ENCODE measurements at places on chromosomes 16 and 17. TPM values are rescaled to one million over a fixed set of nuclear protein-coding genes. Genes with fewer than 3 reads are reported as not detected.
A peak's percentile ranks its signal among the peaks of the same experiment; 100 is the strongest.

DNA sequence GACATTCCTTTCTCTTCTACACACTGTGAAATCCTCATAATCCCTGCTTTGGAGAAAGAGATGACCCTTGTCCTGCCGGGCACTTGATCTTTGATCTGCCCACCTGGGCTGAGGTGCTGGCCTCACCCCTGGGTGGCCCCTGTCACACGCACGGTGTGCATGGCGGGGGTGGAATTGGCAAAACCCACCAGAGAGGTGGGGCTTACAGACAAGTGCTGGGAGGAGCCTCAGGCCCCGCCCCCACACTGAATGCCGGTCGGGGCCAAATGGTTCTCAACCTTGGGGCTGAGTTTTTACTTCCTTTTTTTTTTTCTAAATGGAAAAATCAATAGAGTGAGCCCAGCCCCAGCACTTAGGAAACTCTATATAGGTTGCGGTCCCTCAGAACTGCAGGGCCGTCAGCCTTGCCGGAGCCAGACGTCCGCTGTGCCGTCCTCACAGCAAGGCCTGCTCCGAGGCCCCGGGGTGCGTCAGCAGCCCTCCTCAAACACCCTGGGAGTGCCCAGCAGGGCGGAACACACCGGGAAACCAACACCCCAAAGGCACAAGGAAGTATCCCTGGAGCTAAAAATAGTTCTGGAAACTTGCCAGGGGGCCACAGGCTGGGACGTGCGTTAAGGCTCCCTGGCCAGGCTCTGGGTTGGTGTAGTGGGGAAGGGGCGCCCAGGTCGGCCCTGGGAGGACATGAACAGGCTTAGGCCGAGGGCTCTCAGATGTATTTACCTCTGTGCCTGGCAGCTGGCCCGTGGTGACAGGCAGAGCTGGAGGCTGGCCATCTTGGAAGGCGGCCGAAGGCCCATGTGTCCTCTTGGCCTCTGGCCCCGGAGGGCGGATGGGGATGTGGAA is 11.0 kb downstream of the GPRC5C start:
- DNase-seq, result peak; percentile 85

GRCh38 chr17:47981462-47981861 is 10.5 kb downstream of the CDK5RAP3 start:
- no peak for DNase-seq

DNA sequence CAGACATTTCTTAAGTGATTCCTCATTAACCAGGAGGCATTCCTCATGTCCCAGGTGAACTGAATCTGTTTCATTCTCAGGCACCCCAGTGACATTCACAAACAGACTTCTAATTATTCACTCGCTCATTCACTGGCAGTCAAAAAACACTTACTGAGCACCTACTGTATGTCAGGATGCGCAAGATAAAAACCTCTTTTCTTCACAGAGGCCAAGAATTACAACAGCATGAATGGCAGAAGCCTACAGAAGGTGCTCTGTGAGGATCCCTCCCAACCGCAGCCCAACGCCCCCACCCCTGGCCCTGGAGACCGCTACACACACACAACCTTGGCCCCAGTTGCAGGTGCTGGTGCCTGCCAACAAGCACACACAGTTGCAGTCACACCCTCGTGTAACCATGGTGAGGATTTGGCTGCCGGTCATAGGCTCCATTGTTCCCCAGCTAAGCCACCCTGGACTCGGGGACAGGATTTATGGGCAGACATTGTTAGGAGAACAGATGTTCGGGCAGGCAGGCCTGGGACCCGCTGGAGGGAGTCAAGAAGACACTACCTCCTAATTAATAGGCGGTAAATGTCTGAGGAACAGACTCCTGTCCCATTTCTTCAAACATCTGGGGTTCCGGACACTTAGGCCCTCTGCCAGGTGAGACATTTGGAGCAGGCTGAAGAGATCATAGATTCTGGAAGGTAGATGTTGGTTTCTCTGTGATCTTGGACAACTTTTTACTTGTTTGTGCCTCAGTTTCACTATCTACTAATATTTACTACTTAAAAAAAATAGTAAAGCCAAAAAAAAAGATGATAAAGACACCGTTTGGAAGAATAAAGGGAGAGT is 43.2 kb downstream of the CUEDC1 start:
- DNase-seq, result peak; percentile 96

DNA sequence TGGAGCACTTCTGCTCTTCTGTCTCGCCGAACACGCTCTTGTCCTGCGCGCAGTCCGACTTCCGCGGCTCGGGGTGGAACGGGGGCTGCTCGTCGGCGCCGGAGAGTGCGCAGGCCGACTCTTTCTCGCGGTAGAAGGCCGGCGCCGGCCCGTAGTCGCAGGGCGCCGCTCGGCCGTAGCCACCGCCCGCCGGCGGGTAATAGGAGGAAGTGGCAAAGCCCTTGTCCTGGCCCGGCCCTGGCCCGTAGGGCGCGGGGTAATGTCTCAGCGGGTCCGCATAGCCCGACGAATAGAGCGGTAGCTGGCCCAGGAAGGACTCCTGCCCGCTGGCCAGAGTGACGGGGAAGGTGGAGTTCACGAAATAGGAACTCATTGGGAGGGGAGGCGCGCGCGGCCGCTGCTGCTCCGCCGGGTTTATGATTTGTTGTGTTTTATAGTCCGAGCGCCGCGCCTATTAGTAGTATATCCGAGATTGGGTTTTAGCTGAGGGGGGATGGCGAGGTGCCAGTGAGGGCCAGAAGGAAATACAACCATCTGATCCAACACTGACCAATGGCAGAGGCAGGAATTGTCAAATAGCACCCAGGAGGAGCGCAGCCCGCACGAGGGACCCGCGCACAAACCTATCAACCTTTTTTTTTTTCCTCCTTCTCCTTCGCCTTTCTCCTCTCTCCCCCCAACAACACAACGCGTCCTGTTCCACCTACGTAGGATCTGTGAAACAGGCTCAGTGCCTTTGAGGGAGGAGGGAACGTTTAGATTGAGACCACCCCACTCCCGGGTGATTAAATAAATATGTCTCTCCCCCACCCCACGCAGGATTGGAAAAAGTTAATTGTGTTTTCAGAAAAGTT is 4.4 kb upstream of the HOXB5 start:
- DNase-seq, result peak; percentile 85

- DNase-seq, result no peak
Measured at GRCh38 chr16:67006930-67007658, 18.7 kb downstream of the CES4A start.

GRCh38 chr17:52419229-52419641 is 260.7 kb upstream of the CA10 start:
- DNase-seq, result no peak

DNA sequence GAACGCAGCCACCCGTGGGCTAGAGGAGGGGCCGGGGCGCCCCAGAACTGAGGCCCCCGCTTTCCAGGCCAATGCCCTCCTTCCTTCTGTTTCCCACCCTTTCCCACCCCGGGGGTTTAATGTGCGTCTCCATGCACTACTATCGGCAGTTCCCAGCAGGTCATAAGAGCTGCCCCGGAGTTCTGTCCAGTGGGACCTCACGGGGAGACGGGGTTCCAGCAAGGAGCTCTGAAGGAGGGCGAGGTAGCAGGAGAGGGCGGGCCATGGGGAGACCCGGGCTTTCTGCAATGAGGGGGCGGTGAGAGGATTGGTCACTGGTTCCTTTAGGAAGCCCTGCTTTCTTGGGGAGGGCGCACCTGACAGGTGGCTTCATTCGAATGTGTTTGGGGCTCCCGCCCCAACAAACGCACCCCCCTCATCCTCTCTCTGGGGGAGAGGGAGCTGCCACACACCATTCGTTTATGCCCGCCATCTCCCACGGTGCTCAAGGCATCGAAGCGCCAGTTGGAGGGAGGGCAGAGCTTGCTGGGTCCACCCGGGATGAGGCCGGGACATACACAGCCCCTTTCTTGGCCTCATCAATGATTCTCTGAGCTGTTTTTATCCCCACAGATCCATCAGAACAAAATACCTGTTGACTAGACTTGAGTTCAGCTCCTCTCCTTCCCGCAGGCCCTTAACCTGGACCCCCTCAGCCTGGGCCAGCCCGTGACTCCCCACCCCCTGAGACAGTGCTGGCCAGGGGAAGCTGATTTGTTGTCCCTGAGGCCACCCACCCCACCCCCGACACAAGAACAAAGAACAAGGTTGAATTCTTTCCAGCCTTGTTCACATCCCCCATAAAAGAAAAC is 44.1 kb downstream of the SLC7A5 start:
- DNase-seq, result no peak

GRCh38 chr17:65470783-65471182 is 90.7 kb downstream of the AXIN2 start:
- DNase-seq, result no peak

DNA sequence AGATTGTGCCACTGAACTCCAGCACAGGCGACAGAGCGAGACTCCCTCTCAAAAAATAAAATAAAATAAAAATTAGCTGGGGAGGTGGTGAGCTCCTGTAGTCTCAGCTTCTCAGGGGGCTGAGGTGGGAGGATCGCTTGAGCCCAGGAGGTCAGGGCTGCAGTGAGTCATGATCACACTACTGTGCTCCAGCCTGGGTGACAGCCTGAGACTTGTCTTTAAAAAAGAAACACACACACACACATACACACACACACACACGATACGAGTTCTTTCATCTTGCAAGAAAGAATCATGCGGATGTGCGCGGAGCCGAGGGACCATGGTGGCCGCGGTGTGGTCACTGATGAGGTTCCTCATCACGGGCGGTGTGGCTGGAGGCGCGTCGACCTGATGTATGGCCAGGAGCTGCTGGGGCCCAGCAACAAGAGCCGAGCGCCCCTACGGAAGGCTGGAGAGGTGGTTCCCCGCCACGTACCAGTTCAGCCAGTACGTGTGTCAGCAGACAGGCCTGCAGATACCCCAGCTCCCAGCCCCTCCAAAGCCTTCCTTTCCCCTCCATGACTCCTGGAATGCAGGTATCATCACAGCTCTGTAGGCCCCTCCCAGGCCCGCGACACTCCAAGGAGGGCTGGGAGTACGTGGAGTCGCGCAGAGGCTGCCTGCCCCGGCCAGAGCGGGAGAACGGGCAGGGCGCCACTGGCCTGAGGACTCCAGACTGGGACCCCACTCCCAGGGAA is 20.7 kb downstream of the NXN start:
- no peak for DNase-seq

- peak; percentile 43 for DNase-seq
Measured at GRCh38 chr16:84726669-84727467, 27.1 kb downstream of the USP10 start.

DNA sequence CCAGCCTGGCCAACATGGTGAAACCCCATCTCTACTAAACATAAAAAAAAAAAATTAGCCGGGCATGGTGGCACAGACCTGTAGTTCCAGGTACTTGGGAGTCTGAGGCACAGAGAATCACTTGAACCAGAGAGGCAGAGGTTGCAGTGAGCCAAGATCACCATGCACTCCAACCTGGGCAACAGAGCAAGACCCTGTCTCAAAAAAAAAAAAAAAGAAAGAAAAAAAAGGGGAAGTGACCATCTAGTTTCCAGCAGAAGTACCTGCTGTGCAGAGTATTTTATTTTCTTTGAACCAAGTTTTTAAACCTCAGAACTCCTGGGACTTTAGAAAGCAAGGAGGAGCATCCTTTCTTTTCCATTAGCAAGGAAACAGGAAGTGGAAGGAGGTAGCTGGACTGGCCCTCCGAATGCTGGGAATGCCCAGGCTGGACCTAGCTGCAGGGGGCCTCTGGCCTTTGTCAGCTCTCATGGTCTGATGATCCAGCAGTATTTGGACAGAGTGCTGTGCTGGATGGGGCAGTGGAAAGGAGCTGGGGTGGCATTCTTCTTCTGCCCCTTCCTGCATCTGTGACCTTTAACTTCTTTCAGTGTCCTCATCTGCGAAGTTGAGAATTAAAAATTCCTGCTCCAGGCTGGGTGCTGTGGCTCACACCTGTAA is 6.6 kb downstream of the GID4 start:
- DNase-seq, result no peak

- DNase-seq, result no peak
Measured at GRCh38 chr16:3946604-3947180, 66.2 kb upstream of the CREBBP start.

DNA sequence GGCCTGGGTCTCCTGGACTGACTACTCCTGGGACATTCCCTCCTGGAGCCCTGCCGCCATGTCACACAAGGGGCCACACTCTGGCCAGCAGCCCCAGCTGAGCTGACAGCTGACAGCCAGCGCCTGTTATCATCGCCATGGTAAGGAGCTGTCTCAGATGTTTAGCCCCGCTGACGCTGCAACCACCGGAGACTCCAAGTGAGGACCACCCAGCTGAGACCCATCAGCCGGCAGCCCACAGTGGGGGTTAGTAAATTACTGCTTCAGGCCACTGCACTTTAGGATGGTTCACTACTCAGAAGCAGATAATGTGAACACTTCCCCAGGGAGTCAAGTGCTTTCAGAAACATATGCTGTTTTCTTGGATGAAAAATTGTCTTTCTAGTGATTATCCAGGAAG is 14.6 kb upstream of the SPHK1 start:
- no peak for DNase-seq

GRCh38 chr17:55116440-55116914 is 147.9 kb downstream of the STXBP4 start:
- DNase-seq, result no peak

DNA sequence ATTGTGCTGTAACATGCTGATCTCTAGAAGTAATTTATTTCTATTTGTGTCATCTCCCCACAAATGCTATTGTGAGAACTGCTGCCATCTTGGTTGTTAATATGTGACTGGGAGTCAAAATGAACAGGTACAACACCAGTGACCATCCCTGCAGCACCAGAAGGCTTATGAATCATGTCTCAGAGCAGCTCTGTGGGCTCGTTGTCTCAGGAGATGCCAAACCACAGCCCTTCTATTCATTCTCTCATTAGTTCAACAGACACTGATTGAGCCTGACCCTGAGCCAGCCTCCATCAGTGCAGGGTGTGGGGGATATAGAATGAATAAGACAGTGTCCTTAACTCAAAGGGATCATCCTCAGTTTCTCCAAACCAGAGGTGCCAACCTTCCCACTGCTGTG is 92.5 kb downstream of the UTP18 start:
- DNase-seq, result no peak

- DNase-seq, result no peak
Measured at GRCh38 chr16:67129422-67129821, 19.7 kb downstream of the PHAF1 start.

DNA sequence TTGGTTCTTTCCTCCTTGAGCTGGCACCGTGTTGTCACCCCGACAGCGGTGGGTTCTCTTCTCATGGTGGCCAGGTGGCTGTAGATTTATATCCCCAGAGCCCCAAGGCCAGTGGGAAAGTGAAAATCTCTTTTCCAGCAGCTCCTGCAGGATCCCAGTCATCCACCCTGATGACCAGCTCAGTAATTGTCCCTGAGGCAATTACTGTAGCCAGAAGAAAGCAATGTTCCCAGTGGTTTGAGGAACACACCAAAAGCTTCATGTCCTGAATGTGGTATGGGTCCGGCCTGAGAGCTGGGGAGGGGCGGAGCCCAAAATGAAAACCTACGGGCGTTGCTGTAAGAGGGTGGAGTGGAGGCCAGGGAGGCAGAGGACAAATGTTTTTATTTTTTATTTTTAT is 69.0 kb downstream of the WSB1 start:
- no peak for DNase-seq

NLRC3 gene
- not detected for total RNA-seq

MAP2K3 gene
- 89.9 TPM for total RNA-seq

C16orf54 gene
- 0.05 TPM for total RNA-seq

ADORA2B gene
- 8.2 TPM for total RNA-seq

MYCBPAP gene
- not detected for total RNA-seq

KIF19 gene
- 2.5 TPM for total RNA-seq

SMPD3 gene
- 50.7 TPM for total RNA-seq

TEX19 gene
- 1.1 TPM for total RNA-seq

PARD6A gene
- 38.1 TPM for total RNA-seq

All from HT-29 (cell line).